Peyer's patch (tissue), 4 donors: ENCODE measurements at places on chromosomes 4 and X. TPM values are rescaled to one million over a fixed set of nuclear protein-coding genes. Genes with fewer than 3 reads are reported as not detected.

The CPE gene
- total RNA-seq: 24.4 TPM

The HERC5 gene
- 3.4 TPM for total RNA-seq

DNA sequence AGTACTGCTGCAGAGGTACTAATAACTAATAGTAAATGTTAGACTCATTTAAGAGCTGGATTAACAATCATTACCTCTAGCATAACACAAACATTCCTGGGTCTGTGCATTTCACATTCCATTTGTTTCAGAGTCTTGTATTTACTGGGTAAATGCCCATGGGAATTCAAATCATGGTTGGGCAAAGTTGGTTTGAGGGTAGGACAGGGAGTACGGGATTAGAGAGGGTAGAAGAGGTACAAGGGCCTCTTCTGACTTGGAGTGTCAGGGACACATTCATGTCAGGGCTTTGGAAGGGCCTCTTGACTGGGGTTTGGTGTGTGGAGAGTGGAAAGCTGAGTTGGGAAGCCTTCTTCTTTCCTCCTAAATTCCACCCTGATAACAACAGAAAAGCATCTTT is 65.9 kb downstream of the WWC2 start:
- DNase-seq: no peak

- DNase-seq: no peak
These were observed 24.4 kb upstream of the CITED1 start for GRCh38 chrX:72330131-72330530.

DNA sequence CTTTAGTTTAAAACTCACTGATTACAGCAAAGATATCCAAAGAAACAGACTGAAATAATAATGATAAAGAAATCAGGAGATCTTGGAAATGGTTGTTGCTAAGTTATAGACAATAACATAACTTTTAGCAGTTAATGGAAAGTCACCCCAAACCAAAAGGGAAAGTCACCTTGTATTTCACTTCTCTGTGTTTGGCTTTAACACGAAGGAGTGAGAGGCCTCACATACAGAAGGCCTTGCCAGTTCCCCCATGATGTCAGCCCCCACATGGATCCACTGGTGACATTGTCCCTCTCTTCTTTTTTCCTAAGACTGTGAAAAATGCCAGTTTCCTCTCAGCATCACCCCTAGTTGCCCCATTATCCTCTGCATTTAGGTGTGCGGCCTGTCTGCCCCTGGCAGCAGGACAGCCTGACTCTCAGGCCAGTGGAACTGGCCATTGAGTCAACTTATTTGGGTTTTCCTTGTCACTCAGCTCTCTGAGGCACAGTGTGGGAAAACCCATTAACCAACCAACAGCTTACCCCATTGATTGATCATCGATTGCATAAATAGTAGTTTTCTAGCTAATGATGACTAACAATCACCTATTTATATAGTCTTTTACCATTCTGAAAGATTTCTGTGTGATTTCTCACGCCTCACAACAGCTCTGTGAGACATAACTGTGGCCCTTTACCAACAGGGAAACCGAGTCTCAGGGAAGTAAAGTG is 308.1 kb downstream of the PTTG2 start:
- no peak for DNase-seq

GRCh38 chrX:55488006-55488592 is 1.5 kb downstream of the USP51 start:
- DNase-seq: no peak

GRCh38 chrX:123873956-123874355 is 14.1 kb downstream of the XIAP start:
- DNase-seq: no peak

DNA sequence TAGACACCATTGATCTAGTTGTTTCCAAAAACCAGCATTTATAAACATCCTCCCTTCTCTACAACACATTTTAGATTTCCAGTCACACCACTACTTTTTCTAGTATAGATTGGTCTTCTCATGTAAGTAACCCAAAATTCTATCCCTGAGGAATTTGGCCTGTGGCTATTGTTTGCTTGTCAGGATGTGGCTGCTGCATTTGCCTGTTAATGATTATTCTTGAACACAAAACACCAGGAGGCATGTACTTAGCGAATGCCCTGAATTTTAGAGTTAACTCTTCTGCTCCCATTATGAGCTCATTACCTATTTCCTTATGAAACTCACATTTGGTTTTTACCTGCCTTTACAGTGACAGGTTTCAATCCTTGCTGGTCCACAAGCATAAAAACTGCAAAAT is 102.0 kb upstream of the FSTL5 start:
- DNase-seq: no peak

DNA sequence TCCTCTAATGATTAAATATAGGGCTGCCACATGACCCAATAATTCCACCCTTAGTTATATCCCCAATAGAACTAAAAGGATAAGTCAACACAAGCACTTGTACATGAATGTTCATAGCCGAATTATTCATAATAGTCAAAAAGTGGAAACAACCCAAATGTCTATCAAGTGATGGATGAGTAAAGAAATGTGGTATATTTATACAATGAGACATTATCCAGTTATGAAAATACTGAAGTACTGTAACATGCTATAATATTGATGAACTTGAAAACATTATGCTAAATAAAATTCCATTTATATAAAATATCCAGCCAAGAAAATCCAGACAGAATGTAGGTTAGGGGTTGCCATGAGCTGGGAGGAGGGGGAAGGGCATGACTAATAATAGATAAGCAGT is 436.7 kb upstream of the AADAT start:
- DNase-seq: no peak

- peak; percentile 20 for DNase-seq
These were observed at the start of gene FGF2 for GRCh38 chr4:122826553-122827257. Gene FGF2, plus strand, starts transcription at chr4:122826831. Its CDS starts 344 bp downstream, at chr4:122827175.

DNA sequence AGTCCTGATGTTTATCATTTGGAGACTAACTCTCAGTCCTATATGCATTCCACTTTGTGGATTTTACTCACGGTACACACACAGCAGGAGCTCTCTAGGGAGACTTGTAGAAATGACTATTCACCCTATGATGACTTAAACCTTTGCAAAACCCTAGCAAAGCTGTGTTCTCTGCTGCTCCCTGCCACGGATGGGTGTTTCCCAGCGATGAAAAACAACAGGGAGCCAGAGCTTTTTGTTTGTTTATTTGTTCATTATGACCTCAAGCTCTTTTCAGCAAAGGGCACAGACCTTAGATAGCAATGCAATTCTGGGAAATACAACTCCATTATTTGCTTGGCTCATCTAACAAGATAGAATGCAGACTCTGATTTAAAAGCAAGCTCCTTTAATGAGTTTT is 156.6 kb downstream of the GRIA3 start:
- DNase-seq: no peak
